ENCODE measurements at places on chromosomes 12 and 14.

DNA sequence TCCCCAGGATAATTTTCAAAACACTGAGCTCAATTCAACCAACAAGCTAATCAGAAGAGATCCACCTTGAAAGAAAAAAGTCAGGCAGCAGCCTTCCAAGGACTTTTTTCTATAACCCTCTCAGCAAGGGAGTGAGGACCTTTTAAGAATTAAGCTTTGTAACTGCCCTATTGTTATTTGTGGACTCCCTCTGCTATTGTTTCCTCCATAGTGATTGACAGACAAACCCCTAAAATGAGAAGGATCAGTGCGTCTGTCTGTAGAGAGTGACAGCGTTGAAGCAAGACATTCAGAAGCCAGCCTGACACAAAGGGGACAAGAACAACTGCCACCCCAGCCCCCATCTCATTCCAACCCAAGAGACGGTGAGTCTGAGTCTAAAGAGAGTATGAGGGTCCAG is 30.3 kb upstream of the BTG1 start:
- DNase-seq, result no peak

DNA sequence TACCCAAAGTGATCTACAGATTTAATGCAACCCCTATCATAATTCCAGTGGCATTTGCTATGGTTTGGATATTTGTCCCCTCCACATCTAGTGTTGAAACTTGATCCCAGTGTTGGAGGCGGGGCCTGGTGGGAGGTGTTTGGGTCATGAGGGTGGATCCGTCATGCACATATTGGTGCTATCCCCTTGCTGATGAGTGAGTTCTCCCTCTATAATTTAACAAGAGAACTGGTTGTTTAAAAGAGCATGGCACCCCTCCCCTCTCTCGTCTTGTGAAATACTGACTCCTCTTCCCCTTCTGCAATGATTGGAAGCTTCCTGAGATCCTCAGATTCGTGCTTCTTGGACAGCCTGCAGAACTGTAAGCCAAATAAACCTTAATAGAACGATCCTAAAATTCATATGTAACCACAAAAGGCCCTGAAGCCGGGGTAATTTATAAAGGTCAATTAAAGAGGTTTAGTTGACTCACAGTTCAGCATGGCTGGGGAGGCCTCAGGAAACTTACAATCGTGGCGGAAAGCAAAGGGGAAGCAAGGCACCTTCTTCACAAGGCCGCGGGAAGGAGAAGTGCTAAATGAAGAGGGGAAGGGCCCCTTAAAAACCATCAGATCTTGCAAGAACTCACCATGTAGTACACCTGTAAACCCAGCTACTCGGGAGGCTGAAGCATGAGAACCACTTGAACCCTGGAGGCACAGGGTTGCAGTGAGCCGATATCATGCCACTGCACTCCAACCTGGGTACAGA is 41.2 kb downstream of the SLC39A9 start:
- DNase-seq, result no peak

DNA sequence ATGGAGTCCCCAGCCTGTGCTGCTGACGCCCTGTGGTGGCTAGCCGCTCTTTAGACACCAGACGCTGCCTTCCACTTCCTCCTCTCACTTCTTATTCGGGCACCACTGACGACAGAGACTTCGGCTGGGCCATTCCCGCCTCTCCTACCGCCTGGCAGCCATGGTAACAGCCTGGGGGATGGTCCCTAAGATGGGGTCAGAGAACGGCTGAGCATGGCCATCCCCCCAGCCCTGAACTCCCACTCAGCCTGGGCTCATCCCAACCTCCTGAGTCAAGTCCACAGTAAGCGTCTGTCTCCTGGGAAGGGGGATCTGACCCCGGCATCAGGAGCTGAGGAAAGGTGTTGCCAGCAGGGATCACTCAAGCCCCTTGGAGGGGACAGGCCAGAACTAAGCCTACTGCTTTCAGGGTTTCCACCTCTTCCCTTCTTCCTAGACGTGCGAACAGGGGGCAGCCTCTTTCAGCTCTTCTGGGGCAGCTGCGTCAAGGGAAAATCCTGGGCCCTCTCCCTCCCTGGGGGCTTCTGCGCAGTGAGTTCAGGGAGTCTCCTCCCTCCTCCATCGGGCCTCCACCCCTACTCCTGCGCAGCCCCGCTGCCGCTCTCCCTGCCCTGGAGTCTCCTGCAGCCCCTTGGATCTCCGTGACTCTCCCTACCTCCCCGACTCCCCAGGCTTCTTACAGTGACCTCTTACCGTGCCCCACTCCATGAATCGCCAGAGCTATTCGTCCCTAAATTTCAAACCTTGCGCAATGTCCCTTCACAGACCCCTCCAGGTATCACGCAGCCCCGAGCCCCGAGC is 643 bp upstream of the TAMALIN start:
- DNase-seq, result peak; percentile 75

- peak; percentile 47 for DNase-seq
Observed at GRCh38 chr12:77485961-77486854, 344.5 kb upstream of the NAV3 start.

- DNase-seq, result no peak
Observed at GRCh38 chr14:93976477-93977057, at the start of gene ASB2. ASB2 (minus strand) TSS chr14:93976570; CDS start chr14:93964539, 12,031 bp downstream.
